ENCODE measurements at places on chromosomes 5 and 9.

DNA sequence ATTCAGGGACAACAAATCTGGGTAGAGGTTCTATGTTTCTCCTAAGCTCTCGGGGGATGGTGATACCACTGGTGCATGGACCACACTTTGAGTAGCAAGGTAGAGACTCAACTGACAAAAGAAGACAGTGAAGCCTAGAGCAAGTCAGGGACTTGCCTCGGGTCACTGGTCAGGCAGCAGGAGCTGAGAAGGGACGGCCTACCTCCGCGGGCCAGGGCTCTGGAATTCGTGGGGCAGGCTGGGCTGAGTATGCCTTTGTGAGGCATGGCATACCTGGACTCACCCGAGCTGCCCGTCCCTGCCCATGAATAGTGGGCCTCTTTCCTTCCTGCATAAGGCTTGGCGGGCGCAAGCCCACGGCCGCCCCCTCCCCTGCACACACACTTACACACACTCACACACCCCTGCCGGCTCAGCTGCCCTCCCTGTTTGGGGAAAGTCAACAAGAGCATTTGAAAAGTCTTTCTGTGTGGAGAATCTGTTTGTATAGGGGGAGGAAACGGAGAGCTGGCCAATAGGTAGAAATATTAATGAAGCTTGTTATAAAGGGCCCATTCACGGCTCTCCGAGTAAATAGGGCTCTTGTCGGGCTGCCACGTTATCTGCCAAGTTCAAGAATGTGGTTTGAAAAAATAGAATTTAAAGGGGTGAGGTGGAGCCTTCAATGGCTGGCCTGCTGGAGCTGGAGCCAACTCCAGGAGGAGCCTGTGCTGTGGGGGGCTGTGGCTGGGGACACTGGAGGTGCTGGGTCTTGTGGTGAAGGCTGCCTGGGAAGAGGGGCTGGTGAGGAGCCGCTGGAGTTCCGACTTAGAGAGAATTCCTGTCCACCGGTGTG lies 19.1 kb upstream of the KIF12 start:
- DNase-seq = no peak

DNA sequence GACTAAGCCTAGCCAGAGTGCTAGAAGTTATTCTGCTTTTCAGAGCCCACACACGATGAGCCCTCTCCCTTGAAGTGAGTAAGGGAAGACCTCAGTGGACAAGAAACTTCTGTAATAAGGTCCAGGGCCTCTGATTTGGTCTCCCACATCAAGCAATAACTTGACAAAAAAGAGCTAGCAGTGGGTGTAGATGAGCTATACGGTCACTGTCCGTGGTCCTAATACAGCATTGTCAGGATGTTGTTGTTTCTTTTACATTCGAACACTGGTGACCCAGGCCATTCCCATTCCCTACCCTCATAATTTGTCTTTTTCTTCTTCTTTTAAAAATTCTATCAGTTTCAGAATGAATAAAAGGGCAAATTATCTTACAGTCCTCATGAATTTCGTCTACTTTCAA lies 5.2 kb downstream of the PCSK1 start:
- DNase-seq = no peak

- DNase-seq = no peak
These were observed 607.1 kb downstream of the TLE1 start for GRCh38 chr9:81082221-81082620.

GRCh38 chr9:130887494-130888144 lies 9.0 kb downstream of the QRFP start:
- no peak for DNase-seq

- DNase-seq = no peak
These were observed 21.8 kb downstream of the PPIC start for GRCh38 chr5:123014689-123015088.

Data from right atrium auricular region (tissue), 2 donors.